ENCODE measurements at places on chromosomes 6 and 20.

- no peak for DNase-seq
Measured at GRCh38 chr6:42104095-42104803, 38.2 kb downstream of the C6orf132 start.

DNA sequence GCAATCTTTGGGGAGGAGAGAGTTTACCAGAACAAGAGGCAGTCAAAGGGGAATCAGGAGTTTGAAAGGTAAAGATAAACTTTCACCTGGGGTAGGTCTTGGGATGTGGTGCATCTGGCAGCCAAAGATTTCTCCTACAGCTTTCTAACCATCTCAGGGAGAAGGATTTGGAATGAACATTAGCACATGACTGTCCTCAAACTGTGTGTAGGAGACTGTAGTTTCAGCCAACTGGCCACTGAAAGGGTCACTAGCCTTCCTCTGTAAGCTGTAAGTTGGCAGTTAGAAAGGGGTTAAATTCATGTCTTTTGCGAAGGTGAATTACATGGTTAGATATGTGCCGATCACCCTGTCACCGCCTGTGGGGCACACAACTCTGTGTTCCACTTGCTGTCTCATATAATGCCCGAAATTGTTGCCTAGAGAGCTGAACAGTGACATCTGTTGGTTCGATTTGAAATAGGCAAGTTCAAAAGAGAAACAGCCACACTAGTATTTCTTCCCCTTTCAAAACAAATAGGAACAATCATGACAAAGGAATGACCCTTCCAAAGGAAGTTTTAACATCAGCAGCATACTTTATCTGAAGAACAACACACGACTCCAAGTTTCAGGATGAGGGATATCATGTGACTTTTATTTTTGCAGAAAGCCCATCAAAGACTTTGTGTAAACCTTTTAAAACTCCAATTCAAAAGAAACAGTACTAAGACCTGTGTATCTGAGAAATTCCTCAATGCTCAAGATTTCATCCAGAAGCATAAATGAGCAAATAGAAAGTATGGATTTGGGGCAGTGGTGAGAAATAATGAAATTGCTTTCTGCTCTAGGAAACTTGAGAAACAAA is 1.1 kb upstream of the OPN5 start:
- DNase-seq = peak; percentile 77

DNA sequence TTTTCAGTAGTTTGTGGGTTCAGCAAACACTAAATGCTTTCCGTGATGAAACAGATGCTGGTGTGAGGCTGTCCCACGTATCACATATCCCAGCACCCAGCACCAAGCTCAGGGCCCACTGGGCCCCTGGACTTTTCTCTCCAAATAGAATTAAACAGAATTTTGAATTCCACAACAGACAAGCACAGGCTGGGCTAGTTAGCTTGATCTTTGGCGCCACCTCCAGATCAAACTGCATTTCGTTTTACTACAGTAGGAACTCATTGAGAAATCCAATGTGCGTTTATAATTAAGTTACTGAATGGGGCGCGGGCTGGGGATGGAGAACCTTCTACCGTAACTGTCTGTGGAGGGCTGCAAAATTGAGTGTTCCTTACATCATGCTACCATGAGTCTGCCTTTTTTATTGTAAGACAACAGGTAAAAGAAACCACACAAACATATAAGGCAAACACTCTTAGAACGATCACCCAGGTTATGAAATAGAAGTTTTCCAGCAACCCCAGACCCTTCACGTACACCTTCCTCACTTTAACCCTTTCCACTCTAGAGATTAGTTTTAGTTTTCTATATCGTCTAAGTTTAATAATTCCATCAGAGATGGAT is 107.8 kb downstream of the ZFP64 start:
- DNase-seq = peak; percentile 14

GRCh38 chr20:24066076-24066700 is 77.6 kb upstream of the GGTLC1 start:
- no peak for DNase-seq

- DNase-seq = no peak
Measured at GRCh38 chr6:122059918-122060317, 339.5 kb upstream of the HSF2 start.

GRCh38 chr20:64021124-64021975 is 14.6 kb upstream of the C20orf204 start:
- no peak for DNase-seq

- no peak for DNase-seq
Measured at GRCh38 chr6:167094820-167095637, 27.9 kb upstream of the CCR6 start.

DNA sequence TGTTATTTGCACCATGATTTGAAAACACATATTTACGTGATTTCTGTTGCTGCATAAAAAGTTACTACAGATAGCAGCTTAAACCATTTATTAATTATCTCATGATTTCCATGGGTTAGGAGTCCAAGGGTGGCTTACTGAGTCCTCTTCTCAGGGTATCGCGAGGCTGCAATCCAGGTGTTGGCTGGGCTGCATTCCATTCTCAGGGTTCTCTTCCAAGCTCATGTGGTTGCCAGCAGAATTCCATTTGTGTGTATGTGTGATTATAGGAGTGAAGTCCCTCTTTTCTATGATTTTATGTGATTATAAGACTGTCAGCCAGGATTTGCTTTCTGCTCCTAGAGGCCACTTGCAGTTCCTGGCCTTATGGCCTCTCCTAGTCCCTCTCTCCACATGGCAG is 135.1 kb downstream of the FAM83B start:
- DNase-seq = no peak

- DNase-seq = no peak
Measured at GRCh38 chr20:2759143-2759542, 41.3 kb downstream of the CPXM1 start.

DNA sequence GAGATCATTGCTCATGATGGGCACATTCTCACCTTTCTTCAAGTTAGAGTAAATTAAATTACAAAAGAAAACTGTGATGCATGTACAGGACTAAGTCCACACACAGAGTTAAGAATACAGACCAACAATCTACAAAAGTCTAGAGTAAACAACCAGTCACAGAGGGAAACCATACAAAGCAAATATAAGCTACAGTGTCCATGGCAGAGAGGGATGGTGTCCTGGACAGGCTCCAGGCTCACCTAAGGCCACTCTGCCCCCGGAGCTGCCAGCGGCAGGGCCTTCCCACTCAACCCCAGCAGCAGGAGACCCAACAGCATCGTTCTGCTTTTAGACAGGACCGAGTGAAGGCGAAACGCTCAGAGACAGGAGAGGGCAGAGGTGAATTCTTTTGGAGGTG is 16.0 kb downstream of the PDE10A start:
- DNase-seq = no peak

- no peak for DNase-seq
Measured at GRCh38 chr6:90173262-90173925, 123.2 kb downstream of the BACH2 start.

DNA sequence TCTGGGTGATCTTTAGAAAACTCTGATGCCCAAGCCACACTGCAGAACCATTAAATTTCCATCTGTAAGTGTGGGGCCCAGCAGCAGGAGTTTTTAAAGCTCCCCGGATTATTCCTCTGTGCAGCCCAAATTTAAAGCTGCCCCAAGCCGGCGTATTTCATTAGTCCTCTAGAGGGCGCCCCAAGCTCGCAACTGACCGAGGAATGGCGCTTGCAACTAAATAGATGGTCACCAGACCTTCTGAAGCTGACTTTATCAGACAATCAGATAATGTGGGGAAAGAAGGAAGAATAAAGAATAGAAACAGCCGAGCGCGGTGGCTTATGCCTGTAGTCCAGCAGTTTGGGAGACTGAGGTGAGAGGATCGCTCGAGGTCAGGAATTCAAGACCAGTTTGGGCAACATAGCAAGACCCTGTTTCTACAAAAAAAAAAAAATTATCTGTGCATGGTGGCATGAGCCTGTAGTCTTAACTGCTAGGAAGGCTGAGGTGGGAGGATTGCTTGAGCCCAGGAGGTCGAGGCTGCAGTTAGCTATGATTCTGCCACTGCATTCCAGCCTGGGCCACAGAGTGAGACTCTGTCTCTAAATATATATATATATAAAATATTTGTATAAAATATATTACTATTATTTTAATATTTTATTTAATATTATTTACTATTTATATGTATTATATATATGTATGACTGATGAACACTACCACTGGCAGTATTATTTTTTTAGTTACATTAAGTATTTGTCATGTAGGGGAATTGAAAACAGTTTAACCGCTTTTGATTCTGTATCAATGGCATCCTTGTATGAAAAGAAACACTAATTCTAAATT is 56.0 kb downstream of the OTOR start:
- DNase-seq = peak; percentile 46

DNA sequence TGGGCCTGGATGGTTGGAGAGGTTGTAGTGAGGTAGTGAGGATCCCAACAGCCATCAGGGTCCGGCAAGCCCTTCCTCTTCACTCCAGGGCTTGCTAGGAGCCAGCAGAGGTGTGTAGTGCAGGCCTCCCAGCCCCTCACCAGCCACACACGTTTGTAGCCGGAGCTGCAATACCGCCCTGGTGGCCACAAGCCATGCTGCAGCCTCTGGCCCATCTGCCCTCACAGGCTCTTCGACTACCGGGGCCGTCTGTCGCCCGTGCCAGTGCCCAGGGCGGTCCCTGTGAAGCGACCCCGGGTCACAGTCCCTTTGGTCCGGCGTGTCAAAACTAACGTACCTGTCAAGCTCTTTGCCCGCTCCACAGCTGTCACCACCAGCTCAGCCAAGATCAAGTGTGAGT is 36.4 kb downstream of the EIF2S2 start:
- no peak for DNase-seq

DNA sequence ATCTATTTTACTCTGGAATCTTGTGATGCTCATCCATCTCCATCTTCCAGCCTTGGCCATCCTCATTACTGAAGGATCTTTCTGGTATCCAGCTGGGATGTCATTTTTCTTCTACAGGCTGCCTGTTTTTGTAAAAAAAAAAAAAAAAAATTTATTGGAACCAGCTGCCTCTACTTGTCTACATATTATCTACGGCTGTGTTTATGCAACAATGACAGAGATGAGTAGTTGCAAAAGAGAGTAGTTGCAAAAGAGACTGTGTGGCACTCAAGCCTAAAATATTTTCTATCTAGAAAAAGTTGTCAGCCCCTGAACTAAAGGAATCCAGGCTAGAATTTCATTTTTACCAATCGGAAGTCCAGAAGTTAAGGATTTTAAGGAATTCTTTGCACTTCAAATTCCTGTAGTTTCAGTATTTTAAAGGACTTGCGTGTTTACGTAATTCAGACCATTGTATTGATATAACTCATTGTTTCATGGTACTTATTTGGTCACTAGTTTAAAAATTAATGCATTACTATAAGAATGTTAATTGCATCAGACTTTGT is 38.6 kb upstream of the PLCG1 start:
- DNase-seq = no peak

DNA sequence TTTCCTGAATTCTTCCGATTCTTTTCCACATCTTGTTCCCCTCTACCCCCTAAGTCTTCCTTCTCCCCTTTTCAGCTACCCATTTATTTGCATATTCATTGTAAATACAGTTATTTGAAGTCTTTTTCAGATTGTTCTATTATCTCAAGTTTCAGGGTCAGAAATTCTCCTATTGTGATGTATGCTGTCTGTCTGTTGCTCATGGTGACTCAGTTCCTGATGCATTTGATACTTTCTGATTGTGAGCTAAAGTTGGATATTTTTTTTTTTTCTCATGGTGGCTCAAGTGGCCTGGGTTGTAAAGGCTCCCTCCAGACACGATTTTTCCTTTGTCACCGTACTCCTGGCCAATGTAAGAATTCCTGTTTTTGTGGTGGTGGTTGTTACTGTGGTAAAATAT is 4.9 kb upstream of the PI16 start:
- DNase-seq = no peak

DNA sequence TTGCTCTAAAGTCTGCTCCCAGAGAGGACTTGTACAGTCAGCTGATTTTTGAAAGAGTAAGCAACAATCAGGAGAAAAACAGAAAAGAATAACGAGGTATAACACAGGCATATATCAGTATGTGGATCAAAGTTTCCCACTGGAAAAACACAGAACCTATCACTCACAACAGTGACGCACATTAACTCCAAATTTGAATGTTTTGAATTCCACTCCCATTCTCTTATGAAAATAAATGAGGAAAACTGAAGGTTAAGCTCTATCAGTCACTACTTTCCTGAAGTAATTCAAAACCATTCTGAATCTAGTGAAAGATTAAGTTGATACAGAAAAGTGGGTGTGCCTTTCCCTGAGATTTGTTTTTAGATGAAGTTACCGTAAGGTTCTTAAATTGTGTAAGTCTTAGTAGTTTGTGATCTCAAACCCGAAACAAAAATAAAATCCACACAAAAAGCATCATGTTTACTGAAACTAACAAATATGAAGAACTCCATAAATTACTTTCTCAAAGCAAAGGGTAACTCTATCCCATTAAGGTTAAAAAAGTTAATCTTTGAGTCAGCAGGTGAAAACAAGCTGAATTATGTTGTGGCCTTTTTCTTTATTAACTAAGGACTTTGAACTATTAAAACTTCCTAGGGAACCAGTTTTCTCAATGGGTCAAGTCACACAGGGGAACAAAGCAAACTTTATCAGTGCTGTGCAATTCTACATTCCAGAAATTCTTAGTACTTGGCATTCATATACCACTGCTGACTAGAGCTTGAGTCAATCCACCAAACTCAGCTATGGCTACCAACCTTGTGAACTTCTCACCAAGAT is 115.7 kb downstream of the OGFRL1 start:
- DNase-seq = peak; percentile 55

DNA sequence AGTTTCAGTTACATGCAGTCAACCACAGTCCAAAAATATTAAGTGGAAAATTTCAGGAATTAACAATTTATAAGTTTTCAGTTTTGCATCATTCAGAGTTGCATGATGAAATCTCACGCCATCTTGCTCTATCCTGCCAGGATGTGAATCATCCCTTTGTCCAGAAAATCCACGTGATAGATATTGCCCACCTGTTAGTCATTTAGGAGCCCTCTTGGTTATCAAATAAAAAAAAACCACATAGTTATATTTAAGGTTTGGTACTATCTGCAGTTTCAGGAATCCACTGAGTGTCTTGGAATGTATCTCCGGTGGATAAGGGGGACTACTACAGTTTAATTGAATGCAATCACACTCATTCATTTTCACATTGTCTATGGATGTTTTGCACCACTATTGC is 1249.0 kb upstream of the CITED2 start:
- peak; percentile 20 for DNase-seq

- DNase-seq = no peak
Measured at GRCh38 chr20:54678253-54678652, 202.9 kb downstream of the DOK5 start.

GRCh38 chr6:33566182-33567084 is 13.6 kb downstream of the BAK1 start:
- DNase-seq = no peak

- no peak for DNase-seq
Measured at GRCh38 chr6:158230967-158231550, 62.9 kb downstream of the GTF2H5 start.
